ENCODE measurements at places on chromosomes 16 and 17.

- no peak for DNase-seq
Observed at GRCh38 chr16:22220069-22220440, 14.0 kb downstream of the EEF2K start.

DNA sequence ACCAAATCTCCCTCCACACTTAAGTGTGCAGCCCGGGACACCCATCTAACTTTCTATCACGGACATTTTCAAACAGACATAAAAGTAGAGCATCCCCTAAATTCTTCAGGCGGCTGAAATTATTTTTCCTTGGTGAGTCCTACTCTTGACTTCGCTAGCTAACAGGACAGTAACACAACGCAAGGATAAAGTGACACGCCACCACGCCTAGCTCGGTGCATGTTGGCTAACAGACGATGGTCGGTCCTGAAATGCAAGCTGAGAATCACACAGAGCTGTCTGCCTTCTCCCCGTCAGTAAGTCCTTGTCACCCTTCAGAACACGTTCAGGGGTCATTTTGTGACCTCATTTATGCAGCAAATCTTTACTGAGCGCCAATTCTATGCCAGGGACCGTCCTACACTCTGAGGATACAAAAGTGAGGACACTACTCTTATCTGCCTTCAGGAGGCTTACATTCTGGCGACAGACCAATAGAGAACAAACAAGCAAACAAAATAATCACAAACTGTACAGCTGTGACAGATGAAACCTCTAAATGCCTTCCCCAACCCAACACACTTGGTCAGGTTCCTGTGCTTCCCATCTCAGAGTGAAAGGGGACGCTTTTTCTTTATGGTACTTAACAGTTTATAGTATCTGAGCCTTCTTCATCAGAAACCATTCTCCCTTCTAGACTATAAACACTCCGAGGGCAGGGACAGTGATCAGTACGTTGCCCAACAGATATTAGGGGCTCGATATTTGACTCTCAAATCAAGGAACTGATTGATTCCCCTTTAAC is 1.3 kb downstream of the NTAN1 start:
- no peak for DNase-seq

- no peak for DNase-seq
Observed at GRCh38 chr17:73342541-73343167, 30.9 kb upstream of the CDC42EP4 start.

GRCh38 chr17:9977180-9977575 is 72.1 kb upstream of the RCVRN start:
- no peak for DNase-seq

DNA sequence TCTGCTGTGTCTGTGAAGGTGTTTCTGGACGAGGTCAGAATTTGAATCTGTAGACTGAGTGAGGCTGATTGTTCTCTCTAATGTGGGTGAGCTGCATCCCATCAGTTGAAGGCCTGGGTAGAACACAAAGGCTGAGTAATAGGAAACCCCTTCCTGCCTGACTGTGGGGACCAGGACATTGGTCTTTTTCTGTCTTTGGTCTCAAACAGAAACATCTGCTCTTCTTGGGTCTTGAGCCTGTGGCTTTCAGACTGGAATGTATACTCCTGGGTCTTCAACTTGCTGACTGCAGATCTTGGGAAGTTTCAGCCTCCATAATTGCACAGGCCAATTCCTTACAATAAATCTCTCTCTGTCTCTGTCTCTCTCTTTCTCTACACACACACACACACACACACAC is 19.6 kb upstream of the LRRC75A start:
- no peak for DNase-seq

DNA sequence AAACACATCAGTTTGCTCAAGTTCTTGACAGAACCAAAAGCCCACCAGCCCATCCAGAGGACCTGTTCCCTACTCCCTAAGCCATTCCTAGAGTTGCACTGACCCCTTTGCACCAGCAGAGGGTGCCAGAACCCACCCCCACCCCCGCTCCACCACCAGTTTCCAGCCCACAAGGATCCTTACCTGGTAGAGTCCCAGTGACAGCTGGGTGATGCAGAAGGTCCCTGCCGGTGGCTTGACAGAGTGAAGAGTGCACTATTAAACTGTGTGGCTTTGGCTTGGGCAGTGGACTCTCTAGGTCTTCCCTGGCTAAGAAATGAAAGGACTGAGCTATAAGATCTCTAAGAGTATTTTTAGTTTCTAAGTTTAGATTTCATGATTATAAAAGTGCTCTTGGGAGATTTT is 73.3 kb upstream of the MTMR4 start:
- DNase-seq: no peak

DNA sequence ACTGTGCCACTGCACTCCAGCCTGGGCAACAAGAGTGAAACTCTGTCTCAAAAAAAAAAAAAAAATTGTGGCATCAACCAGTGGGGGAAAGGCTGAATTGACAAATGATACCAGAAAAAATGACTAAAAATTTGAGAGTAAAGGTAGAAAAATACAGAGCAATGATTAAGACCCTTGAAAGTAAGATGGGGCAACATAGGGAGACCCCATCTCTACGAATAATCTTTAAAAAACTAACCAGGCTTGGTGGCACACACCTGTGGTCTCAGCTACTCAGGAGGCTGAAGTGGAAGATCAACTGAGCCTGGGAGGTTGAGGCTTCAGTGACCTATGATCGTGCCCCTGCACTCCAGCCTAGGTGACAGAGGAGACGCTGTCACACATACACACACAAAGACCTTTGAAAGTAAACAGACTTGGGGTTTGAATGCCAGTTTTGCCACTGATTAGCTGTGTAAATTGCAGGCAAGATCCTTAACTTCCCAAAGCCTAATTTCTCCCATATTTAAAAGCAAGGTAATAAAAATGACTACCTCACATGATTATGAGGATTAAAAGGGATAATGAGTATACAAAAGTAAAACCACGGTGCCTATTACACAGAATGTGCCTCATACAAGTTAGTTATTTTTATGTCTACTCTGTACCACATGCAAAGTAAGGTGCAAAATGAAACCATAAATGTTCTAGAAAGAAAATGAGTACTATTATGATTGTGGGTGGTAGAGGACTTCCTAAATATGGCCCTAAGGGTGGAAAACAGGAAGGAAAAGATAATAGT is 21.7 kb upstream of the PAFAH1B1 start:
- no peak for DNase-seq

- DNase-seq: no peak
Observed at GRCh38 chr17:68248199-68248825, 469 bp downstream of the AMZ2 start.

- DNase-seq: no peak
Observed at GRCh38 chr16:47507701-47508100, 46.6 kb downstream of the PHKB start.

DNA sequence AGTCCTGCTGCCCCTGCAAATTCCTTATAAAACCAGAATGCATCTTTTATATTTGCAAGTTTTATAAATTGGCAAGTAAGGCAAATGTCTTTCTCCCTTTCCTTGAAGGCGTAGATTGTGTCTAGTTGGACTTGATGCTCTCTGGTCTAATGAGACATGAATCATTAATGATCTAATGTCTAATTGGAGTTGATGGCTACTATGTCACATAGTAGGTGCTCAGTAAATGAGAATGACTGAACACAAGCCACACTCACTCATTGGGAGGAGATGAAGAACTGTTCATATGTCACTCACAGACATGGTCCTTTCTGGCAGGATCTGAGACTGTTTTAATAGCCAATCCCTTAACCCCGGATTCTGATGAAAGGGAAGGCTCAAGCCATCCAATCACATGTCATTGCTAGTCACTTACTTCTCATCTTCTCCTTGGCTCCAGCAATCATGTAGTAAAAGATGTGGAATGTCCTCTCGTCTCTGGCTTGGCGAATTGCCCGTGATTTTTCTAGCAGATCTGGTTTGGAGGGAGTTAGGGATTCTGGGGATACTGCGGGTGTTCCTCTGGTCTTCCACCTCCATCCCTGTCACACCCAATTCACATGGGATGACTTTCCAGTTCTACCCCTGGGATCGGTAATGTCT is 81.0 kb downstream of the MYH11 start:
- no peak for DNase-seq

Data from vagina (tissue), 2 donors.